Stimulated activated CD4-positive, alpha-beta T cell treated with anti-CD3 and anti-CD28 coated beads, TNF-alpha, amount 100 ng/mL, for 1 hour (primary cell): ENCODE measurements at places on chromosomes 6 and 20.

GRCh38 chr6:64072686-64073085 lies 437.1 kb downstream of the PHF3 start:
- no peak for DNase-seq

DNA sequence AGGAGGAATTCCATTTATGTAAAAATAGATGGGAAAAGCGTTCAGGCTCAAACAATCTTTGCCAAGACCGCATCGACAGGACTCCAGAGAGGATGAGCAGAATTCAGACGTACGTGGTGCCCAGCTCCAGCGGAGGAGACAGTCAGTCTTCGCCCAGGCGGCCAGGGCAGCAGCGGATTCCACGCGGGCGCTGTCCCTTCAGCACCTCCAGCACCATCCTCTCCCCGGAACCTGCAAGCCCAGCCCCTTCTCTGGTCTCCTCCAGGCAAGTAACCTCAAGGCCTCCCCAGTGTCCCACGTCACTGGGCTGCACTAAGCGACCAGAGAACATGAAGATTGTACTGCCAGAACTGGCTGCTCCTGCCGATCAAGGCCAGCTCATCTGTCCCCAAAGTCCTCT lies 2.8 kb upstream of the KCNQ2 start:
- no peak for DNase-seq

GRCh38 chr6:152267967-152268845 lies 369.0 kb downstream of the SYNE1 start:
- no peak for DNase-seq

DNA sequence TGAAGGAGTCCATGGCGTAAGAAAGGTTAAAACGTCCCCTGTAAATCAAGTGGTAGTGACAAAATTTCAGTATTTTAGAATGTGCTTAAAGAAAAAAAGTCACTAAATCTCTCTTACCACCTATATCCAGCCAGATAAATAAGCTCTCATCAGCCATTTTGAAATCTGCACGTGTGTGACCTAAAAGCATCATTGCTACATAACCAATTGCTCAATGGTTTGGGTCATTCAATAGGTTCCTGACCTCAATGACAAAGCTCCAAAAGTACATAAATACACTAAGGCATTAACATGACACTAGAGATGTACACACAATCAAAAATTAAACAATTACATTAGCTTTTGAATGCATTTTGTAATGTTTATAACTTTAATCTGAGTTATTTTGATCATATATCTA lies 272.4 kb downstream of the GMDS start:
- no peak for DNase-seq

DNA sequence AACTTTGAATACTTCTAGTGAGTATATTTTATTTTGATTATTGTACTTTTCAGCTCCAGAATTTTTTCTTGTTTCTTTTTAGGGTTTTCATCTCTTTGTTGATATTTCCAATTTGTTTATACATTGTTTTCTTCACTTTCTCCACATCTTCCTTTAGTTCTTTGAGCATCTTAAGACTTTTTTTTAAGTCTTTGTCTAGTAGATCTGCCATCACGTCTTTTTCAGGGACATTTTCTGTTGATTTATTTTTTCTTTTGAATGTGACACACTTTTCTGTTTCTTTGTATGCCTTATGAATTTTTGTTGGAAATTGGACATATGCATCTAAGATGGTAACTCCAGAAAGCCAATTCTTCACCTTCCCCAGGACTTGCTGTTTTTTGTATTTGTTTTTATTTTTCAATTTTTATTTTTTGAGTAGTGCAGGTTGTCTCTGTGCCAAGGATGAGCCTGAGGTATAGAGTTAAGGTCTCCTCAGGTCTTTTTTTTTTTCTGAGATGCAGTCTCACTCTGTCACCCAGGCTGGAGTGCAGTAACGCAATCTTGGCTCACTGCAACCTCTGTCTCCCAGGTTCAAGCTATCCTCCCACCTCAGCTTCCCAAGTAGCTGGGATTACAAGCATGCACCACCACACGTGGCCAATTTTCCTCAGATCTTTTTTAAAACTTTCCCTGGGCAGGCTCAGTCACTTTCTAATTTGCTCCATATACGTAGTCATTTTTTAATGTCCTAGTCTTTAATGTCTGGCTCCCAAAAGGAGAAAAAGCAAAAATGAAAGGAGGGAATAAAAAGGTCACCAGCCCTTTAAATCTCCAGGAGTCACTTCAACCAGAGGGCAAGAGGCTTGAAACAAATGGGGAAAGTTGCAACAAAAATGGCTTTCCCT lies 6.7 kb upstream of the CMTR1 start:
- DNase-seq: no peak

- DNase-seq: no peak
Measured at GRCh38 chr6:87807475-87807874, 105.4 kb upstream of the AKIRIN2 start.
